ENCODE measurements at places on chromosomes 2 and 18.

DNA sequence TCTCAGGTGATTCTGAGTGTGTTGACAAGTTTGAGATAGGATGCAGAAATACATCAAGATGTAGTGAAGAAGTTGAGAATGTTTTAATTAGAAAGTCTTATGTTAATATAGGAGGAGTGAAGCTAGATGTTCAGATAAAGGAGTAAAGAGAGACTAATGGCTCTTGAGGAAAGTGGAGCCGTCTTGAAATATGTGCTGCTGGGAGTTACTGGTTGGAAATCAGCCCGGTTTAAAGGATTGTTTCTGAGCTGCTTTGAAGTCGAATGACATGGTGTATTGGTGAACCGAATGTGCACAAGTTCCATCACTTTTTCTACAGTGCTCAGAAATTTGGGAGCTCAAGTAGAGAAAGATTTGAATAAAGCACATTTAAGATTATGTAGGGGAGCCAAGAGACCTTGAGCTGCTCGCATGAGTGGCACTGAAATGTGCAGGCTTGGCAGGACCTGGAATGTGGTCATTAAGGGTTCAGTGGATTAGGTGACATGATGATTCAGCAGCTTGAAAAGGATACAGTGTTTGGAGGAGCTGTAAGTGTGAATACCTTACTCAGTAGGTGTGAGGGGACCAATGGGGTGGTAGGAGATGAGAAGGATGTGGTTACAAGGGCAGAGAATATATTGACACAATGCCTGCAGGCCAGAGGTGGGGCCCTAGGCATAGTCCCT, 68.6 kb downstream of the CAB39 start:
- DNase-seq: no peak

DNA sequence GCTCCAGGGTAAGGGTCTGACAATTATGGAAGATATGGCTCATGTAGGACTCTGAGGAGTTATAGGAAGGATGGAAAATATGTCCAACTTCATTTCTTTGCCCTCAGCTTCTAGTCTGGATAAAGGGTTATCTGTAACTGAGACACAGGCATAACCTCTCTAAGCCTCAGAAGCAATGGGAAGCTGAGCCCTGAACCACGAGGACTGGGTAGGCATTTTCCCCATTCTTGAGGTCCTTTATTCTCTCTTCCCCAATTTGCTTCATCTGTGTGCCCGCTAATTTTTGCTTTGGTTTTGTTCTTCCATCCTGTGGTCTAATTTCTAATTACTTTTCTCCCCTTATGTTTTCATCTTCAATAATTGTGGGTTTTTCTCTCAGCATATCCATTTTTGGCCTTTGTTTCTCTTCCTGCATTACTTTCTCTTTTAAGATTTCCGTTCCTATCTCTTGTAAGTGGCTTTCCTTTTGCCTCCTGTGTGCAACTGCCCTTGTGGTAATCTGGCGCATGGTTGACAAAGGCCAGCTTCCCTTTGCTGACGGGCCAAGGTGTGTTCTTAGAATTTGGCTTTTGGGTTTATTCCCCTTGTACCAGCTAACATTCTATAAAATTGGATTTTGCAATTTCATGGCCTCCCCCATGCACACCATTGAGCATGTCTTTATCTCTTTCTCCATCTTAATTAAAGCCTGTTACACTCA, 343.8 kb downstream of the TXNL1 start:
- no peak for DNase-seq

- no peak for DNase-seq
Measured at GRCh38 chr2:37984176-37984575, 59.1 kb downstream of the RMDN2 start.

GRCh38 chr2:27182346-27182745, 29.5 kb upstream of the ATRAID start:
- no peak for DNase-seq

DNA sequence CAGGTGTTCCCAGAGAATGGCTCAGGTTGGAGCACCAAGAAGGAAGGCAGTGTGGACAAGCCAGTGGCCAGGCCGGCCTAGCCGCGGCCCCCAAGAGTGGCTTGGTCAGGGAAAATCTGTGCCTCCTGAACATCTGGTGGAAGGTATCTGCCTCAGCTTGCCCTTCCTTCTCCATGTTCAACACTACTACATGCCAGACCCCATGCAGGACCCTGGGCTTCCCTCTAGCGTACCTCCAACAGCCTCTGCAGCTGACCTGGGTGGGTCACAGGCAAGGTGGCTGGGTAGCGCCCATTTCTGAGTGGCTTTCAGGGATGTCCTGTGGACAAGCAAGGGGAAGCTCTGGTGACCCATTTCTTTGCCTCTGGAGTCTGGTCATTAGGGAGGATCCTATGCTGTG, 7.7 kb downstream of the WNT10A start:
- no peak for DNase-seq

DNA sequence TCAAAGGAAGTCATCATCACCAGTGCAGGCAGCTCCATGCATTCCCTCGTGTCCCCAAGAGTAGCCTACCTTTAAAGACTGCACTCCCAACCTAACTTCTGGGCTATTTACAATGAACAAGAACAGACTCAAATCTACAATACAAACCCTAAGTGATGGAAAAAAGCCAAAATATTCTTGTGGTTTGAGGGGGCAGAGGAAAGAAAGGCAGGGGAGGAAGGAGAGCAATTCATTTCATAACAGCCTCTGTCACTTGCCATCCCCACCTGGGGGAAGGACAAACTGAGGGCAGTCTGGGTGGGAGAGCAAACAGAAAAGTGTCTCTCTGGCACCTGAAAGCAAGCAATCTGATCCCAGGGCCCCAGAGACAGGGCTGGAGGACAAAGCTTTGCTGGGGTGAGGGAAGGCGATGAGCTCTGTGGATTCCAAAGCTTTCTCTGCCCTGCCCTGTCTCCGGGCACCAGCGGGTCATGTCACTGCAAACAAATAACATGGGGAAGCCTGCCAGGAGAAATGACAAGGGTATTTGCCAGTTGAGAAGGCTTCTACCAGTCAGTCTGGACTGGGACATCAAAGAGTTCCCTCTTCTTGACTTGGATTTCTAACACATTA, 528.0 kb upstream of the TNP1 start:
- no peak for DNase-seq

DNA sequence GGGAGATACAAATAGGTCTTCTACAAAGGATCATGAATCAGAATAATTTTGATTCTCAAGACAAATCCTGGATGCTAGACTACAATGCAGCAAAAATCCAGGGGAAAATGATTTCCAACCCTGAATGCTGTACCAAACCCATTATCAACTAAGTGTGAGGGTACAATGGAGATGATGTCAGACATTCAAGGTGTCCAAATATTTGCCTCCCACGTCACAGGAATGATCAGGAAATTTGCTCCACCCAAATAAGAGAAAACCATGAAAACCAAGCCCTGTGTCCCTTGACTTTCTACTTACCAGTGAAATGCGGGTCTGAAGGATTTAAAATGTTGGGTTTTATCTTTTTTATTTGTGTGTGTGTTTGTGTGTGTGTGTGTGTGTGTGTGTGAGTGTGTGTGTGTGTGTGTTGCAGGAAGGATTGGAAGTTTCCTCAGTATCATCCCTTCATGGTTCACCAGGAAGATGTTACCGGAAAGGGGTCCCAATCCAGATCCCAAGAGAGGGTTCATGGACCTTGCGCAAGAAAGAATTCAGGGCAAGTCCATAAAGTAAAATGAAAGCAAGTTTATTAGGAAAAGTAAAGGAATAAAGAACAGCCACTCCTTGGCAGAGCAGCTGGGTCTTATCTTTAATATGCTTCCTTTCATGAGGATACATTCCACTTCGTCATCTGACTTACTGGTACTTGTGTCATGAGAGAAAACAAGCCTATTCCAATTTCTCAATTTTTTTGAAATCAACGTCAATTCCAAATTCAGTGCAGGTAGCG, 61.1 kb upstream of the ID2 start:
- no peak for DNase-seq

DNA sequence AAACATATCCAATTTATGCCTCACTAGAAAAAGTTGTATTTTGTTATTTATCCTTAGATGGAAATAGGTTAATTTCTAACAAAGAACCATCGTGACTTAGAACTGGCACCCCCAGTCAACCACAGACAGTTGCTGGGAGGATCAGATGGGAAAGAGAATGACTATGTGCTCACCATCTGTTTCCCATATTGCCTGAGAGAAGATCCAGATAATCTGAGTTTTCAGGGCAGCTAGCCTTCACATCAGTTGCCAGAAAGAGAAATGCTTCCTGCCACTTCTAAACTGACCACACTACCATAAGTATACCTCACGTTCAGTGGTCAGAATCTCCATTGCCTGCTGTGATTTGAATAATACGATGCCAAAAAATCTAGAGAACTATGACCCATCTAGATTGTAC, 28.4 kb upstream of the NEB start:
- DNase-seq: no peak

DNA sequence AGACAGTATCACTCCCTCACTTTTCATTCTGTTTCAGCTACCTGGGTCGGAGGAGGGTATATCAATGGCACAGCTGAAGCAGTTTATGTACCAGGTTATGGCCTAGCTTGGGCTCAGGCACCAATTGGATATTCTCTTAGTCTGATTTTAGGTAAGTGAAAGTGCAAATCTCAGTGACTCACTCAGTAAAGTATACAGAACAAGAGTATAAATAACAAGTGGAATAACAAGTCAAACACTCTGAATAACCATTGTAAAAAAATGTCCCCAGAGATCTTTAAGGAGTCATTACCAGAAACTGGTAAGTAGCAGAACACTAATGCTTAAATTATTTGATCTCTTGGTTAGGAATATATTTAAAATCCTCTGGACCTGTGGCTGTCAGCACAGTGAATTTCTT, 5.7 kb downstream of the SLC5A7 start:
- no peak for DNase-seq

DNA sequence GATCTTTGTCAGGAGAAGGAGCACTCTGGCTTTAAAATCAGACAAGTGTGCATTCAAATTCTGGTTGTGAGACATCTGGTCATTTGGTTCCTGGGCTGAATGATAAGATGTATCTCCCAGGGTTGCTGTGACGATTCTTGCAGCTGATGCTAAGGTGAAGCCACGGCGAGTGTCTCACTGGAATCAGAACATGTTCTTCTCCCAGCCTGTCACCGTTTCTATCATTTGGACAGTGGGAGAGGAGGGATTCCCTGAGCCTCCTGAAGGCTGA, 68.3 kb downstream of the NCK2 start:
- DNase-seq: no peak

GRCh38 chr18:8241731-8242130, 367.5 kb upstream of the RAB12 start:
- no peak for DNase-seq

DNA sequence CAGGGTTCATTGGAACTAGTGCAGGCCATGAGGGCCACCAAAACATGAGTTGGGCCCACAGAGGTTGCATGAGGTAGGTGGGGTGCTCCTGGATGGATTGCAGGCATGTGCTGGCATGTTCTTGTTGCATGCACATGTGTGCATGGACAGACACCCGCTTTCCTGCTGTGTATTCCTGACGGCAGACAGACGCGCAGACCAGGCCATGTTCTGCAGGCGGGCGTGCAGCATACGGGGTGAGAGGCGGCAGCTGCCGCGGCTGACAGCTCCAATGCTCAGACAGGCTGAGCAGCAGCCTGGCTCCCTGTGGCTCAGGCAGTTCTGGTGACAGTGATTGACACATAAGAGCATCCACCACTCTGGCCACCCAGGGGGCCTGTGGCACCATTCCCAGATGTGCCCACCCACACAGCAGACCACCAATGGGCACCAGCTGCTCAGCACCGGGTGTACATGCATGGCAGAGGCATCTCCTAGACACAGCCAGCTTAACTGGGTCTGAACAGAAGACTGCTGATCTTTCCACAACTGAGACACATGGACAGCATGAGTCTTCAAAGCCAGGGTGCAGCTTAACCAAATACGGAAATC, 21.2 kb downstream of the HS1BP3 start:
- DNase-seq: no peak

GRCh38 chr2:124178719-124179118, 153.6 kb downstream of the CNTNAP5 start:
- no peak for DNase-seq

DNA sequence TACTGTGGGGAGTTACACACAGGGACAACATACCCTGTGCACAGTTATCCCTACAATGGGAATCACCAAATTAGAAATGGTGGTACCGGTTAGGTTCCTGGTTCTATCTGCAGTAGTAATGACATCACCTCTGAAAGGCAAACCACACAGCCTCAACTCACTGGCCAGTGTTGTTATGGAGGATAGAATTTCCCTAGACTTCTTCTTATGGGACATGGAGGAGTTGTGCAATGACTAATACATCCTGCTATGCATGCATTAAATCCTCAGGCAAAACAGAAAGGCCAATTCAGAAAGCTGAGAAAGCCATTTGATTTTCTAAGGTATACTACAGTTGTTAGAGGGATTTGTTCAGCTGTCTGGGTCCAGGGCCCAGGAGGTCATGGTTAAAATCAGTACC, 439.3 kb downstream of the TMX3 start:
- DNase-seq: no peak

DNA sequence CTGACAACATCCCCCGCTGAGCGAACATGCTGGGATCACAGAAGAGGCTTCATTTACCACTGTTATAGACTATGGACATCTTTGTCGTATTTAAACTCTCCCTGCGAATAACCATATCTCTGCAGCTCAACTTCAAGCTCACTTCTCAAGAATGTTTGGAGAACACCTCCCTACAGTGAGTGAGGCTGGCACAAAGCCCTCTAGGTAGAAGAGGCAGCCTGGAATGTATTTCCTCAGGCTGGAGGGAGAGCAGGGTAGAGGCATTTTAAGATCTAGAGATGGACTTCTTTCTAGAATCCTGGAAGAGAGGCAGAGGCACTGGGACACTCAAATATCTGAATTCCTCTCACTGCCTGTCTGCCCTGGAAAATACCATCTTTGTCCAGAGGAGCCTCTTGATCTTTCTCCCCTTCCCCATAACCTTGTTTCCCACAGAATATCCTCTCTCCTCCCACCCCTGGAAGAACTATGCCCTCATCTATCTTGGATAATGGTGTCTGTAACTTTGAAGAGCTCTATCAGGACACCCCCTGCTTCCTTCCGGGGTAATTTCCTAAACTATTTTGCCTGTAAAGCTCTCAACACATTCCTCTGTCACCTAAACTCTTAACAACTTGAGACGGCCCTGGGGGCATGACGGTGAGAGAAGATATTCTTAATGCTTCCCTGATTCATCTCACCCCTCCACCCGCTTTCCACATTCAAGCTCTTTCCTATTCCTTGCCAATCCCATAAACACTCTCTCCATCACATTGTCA, 2.4 kb upstream of the ANTXR1 start:
- no peak for DNase-seq
